ENCODE measurements at places on chromosomes 1 and 21. TPM values are rescaled to one million over a fixed set of nuclear protein-coding genes. Genes with fewer than 3 reads are reported as not detected.

GRCh38 chr1:33330361-33330890 lies 9.5 kb upstream of the A3GALT2 start:
- no peak overlapping the region for H3K4me3 ChIP-seq
- no peaks in the 10 kb centered on the region for H3K4me1 ChIP-seq
- no peaks in the 10 kb centered on the region for H3K27me3 ChIP-seq
- peaks cover 94% of the 10 kb centered on the region for H3K36me3 ChIP-seq
- no peak for DNase-seq

Gene CELA3B
- 5.3 TPM for total RNA-seq

- H3K27me3 ChIP-seq: no peaks in the 10 kb centered on the region
- H3K4me3 ChIP-seq: peak overlapping the region; percentile 98
- peaks cover 34% of the 10 kb centered on the region for H3K36me3 ChIP-seq
- DNase-seq: no peak
Observed at GRCh38 chr1:25246600-25247023, 642 bp downstream of the RSRP1 start.

GRCh38 chr1:32204943-32205361 lies 519 bp upstream of the IQCC start:
- DNase-seq: no peak
- no peak overlapping the region for H3K27ac ChIP-seq
- no peaks in the 10 kb centered on the region for H3K27me3 ChIP-seq

DNA sequence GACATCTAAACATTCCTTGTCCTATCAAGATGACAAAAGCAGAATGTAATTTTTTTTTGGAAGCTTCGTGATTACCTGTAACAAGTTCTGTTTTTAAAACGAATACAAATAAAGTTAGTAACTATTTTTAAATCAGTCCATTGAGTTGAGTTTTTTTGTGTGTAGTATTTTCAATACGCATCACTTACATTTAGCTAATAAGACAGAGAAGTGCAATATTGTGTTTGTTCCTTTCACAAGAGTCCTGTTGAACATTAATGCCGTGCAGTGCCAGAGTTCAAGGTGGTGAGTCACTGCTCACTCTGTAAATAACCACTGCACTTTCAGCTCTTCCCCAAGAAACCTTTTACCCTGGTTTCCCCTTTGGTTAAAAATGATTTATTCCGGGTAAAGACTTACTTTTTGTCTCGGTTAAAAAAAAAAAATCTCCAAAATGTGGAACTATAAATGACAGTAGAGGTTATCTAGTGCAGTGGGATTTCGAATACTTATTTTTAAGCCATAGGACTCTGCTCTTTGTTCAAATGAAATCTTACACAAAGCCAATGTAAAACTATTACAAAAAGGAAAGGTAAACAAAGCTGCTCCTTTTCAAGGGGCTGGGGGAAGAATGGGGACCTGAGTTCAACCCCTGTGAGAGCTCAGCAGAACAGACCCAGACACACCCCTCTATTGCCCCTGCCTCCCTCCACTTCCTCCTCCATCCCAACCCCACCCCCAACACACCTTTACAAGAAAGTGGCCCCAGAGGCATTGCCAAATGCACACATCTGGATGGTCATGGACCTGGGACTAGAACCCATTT lies 14.8 kb upstream of the NCMAP start:
- no peak for DNase-seq
- H3K27ac ChIP-seq: peak overlapping the region; percentile 30
- H3K36me3 ChIP-seq: no peaks in the 10 kb centered on the region
- no peaks in the 10 kb centered on the region for H3K27me3 ChIP-seq
- H3K4me1 ChIP-seq: peaks cover 55% of the 10 kb centered on the region

DNA sequence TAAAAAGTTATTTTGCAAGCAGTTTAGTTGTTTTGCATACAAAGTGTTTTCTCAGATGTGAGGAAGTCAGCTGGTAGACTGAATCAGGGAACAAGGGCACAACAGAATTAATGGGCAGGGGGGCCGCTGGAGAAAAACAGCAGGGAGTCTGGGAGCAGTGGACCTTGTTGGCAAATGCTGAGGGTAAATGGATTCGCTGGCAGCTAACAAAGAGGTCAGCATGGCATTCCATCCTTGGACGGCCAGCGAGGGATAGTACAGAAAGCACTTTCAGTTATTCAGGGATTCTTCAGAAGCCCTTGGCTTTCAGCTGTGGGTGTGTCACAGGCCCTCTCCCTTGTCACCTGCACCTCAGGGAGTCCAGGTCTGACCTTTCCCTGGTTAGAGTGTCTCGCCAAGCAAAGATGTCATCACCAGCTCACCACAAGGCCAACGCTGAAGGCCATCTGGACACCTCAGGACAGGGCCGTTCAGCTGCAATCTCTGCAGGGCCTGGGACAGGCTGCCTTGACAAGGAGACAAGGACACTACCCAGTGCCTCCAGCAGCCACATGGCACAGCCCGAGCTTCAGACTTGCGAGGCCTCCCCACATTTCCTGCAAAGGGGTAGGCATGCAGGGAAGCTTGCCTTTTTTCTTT lies 90.4 kb downstream of the KCNN3 start:
- no peak overlapping the region for H3K4me3 ChIP-seq
- H3K36me3 ChIP-seq: no peaks in the 10 kb centered on the region
- DNase-seq: no peak
- H3K27me3 ChIP-seq: no peaks in the 10 kb centered on the region
- no peak overlapping the region for H3K27ac ChIP-seq
- H3K4me1 ChIP-seq: peaks cover 20% of the 10 kb centered on the region

Gene DTL
- 41.0 TPM for total RNA-seq

Gene CD52
- 2.0 TPM for total RNA-seq

DNA sequence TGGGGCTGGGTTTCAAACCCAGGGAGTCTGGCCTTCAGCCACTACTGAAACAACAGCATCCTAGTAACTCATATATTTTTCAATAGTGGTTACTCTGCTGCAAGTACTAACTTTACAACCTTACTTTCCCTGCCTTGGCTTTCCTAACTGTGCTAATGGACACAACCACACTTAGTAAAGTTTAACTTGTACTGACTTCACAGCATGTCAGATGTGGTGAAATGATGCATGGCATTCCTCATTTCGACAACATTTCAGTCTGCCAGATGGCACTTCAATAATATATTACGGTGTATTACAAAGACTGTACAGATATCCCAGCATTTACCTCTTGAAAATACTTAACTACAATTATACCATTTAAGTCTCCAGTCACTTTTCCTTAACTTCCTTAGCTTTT lies 27.8 kb downstream of the LRRC7 start:
- no peak overlapping the region for H3K27ac ChIP-seq
- H3K4me3 ChIP-seq: no peak overlapping the region
- H3K36me3 ChIP-seq: no peaks in the 10 kb centered on the region
- H3K27me3 ChIP-seq: peaks cover 5% of the 10 kb centered on the region

- no peak for DNase-seq
- H3K36me3 ChIP-seq: no peaks in the 10 kb centered on the region
- H3K4me1 ChIP-seq: no peaks in the 10 kb centered on the region
- H3K27ac ChIP-seq: no peak overlapping the region
- H3K27me3 ChIP-seq: peaks cover 85% of the 10 kb centered on the region
Observed at GRCh38 chr1:208256091-208256490, 11.9 kb upstream of the PLXNA2 start.

All from HCT116 (cell line).